NCI-H1930 (cell line): ENCODE measurements at places on chromosomes 1 and 21.

- DNase-seq: no peak
These were observed 1013.8 kb downstream of the PLA2G4A start for GRCh38 chr1:187842406-187843165.

GRCh38 chr1:25011943-25012638, 82.0 kb upstream of the RUNX3 start:
- DNase-seq: no peak

DNA sequence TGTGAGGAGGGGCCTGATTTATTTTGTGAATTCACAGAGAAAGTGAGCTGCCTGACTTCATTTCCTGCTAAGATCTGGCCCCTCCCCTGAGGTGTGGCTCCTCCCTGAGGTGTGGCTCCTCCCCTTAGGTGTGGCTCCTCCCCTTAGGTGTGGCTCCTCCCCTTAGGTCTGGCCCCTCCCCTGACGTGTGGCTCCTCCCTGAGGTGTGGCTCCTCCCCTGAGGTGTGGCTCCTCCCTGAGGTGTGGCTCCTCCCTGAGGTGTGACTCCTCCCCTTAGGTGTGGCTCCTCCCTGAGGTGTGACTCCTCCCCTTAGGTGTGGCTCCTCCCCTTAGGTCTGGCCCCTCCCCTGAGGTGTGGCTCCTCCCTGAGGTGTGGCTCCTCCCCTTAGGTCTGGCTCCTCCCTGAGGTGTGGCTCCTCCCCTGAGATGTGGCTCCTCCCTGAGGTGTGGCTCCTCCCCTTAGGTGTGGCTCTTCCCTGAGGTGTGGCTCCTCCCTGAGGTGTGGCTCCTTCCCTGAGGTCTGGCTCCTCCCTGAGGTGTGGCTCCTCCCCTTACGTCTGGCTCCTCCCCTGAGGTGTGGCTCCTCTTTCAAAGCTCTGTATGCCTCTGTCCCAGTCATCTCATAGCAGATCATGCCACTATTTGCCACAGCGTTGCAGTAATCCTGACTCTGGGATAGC, 26.9 kb upstream of the LRRC3 start:
- DNase-seq: no peak

GRCh38 chr1:81619156-81619555, 181.6 kb upstream of the ADGRL2 start:
- DNase-seq: no peak

GRCh38 chr1:63833363-63834119, 59.7 kb downstream of the ROR1 start:
- no peak for DNase-seq

GRCh38 chr1:153882296-153882912, 40.4 kb downstream of the GATAD2B start:
- no peak for DNase-seq

- DNase-seq: no peak
These were observed 16.6 kb upstream of the LGALS8 start for GRCh38 chr1:236507022-236507700.

DNA sequence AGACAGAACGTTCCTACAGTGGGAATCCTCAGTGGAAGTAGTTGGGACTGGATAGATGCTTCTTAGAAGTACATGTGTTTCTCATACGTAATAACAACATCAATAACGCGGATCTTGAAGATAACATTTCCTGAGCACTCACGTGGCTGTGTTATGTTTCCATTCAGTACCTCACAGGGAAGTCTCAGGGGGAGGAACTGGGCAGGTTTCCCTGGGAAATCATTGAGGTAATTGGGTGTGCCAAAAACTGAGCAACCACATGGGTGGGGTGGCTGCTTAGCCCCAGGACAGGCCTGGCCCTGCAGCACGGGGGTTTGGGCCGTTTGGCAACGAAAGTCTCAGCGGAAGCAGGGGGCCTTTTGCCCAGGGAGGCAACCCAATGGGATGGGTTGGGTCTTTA, 133.8 kb downstream of the ZSCAN20 start:
- DNase-seq: no peak

GRCh38 chr1:68234094-68234493, 1.8 kb upstream of the WLS start:
- DNase-seq: no peak
